ENCODE measurements at places on chromosomes 12 and 14.

GRCh38 chr14:59252772-59253500 lies 64.5 kb downstream of the DAAM1 start:
- DNase-seq = no peak

- no peak for DNase-seq
These were observed 3.5 kb downstream of the STXBP6 start for GRCh38 chr14:25046301-25046943.

- no peak for DNase-seq
These were observed 5.5 kb upstream of the HDAC7 start for GRCh38 chr12:47825173-47825639.

DNA sequence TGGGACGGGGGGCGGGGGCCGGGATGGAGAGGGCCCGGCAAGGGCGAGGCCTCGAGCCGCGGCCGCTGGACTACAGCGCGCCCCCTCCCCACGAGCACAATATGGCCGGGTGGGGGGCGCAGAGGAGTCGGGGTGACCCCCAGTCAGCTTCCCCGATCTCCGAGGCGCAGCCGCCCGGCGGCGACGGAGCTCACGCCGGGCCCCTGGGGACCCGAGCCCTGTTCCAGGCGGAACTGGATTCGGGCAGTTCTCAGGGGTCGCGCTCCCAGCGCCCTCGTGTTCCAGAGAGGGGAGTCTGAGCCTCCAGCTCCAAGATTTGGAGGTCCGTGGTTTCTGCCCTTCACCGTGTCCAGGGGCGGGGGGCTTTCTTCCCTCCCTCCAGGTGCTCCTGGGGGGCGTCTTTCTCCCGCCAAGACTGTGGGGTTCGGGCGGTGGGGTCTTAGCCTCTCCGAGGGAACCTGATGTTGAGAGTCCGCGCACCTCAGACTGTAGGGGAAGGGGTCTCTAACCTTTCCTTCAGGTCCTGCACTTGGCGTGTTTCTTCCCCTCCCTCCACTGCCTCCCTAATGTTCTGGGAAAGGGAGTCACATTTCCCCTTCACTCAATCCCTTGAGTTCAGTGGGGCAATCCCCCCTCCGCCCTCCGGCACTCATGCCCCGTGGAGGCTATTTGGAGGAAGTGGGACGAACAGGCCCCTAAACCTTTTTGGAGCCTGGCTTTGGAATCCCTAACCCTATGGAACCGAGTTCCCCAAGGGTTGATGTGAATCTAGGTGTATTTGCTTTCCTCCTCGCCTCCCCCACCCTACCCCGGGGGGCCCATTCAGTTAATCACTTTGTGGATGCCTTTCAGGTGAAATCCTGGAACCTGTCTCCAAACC lies 584 bp downstream of the ACVR1B start:
- no peak for DNase-seq

GRCh38 chr12:4388662-4389061 lies 9.2 kb upstream of the FGF23 start:
- no peak for DNase-seq

- DNase-seq = no peak
These were observed 47.9 kb upstream of the PLEKHG7 start for GRCh38 chr12:92654929-92655328.

DNA sequence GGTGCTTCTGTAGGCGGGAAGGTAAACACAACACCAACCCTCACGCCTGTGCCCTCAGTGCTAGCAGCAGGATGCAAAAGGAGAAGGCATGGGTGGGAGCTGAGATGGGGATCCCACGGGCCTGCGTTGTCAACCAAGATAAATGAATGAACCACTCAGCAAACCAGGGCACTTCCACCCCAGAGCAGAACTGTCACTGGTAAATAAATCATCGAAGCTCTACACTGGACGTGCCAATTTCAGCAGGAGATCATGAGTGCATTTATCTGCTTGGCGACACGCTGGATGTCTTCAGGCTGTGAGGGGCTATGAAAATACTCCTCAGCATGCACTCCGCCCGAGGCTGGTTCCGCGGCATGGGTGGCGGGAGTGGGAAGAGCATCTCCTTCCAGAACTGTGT lies 33.2 kb downstream of the HSPB8 start:
- no peak for DNase-seq

- DNase-seq = no peak
These were observed 845.7 kb upstream of the USP15 start for GRCh38 chr12:61414470-61414869.

GRCh38 chr12:2616763-2617162 lies 178.0 kb upstream of the FKBP4 start:
- DNase-seq = no peak

- no peak for DNase-seq
These were observed 413.2 kb downstream of the SOX5 start for GRCh38 chr12:23536293-23536692.

DNA sequence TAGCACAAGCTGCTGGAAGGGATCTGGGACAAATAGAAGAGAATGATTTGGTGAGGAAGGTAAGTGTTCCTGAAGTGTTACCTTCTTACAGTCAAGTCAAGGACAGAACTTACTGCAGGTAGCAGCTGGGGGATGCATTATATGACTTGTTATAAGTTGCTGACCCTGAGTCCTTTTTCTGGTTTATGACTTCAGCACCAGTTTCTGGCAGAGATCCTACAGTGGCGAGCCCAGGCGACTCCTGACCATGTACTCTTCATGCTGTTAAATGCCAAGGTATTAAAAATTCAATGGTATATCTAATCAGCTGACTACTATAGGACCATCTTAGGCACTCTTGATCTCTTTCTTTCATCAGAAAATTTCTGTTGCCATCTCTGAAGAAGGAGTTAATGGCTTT lies 45.1 kb upstream of the ATF1 start:
- no peak for DNase-seq

- no peak for DNase-seq
These were observed 935 bp upstream of the ADSS1 start for GRCh38 chr14:104722938-104723650.

- no peak for DNase-seq
These were observed 5.8 kb upstream of the FRS2 start for GRCh38 chr12:69464428-69464827.

- DNase-seq = no peak
These were observed 95.8 kb downstream of the SLC15A4 start for GRCh38 chr12:128727999-128728398.

DNA sequence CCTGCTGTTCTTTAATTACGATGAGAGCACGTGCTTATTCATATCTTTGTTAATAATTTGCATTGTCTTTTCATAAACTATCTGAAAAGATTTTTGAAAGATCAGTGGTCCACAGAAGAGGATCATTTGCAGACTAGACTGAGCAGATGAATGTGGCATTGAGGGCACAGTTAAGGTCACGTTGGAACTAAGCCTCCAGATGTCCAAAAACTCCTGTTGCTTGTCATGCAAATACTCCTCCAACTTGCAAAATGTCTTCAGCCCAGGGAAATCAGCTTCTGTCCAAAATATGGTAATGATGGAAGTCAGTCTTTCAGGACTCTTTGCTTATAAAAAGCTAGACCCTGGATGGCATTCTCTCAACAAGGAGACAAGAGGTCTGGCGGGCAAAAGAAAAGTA lies 201.6 kb upstream of the TMEM260 start:
- DNase-seq = no peak

DNA sequence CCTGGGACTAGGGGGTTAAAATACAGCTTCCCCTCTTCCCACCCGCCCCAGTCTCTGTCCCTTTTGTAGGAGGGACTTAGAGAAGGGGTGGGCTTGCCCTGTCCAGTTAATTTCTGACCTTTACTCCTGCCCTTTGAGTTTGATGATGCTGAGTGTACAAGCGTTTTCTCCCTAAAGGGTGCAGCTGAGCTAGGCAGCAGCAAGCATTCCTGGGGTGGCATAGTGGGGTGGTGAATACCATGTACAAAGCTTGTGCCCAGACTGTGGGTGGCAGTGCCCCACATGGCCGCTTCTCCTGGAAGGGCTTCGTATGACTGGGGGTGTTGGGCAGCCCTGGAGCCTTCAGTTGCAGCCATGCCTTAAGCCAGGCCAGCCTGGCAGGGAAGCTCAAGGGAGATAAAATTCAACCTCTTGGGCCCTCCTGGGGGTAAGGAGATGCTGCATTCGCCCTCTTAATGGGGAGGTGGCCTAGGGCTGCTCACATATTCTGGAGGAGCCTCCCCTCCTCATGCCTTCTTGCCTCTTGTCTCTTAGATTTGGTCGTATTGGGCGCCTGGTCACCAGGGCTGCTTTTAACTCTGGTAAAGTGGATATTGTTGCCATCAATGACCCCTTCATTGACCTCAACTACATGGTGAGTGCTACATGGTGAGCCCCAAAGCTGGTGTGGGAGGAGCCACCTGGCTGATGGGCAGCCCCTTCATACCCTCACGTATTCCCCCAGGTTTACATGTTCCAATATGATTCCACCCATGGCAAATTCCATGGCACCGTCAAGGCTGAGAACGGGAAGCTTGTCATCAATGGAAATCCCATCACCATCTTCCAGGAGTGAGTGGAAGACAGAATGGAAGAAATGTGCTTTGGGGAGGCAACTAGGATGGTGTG lies 1.9 kb downstream of the GAPDH start:
- DNase-seq = no peak

- no peak for DNase-seq
These were observed 93.7 kb upstream of the PTPRR start for GRCh38 chr12:71014180-71014785.

DNA sequence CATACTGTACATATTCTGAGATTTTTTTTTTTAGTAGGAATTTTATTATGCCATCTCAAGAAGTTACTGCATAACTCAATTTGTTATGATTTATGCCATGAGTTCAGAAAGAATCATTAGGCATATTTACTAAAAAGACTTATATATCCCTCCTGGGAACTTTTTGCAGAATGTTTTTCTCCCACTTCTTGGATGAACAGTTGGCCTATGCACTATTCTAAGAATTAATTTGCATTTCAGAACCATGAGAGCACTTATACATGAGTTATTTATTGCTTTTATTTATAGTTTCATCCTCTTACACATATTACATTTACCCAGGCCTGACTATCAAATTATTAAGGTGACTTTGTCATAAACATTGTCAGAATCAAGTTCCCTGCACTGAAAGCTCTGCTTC lies 6.3 kb upstream of the LRIG3 start:
- DNase-seq = no peak

GRCh38 chr12:127942981-127943380 lies 324.0 kb upstream of the TMEM132C start:
- no peak for DNase-seq

DNA sequence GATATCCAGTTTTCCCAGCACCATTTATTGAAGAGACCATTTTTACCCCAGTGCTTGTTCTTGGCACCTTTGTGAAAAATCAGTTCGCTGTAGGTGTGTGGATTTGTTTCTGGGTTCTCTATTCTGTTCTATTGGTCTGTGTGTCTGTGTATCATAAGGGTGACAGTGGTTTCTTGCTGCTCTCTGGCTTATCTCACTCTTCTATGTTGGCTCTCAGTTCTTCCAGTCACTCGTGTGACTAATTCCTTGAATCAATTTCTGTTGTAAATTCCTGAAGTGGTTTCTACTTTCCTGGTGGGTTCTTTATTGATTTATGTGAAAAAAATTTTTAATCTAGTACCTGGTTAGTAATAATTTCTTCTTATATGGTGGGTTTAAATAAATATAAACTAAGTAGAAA lies 58.3 kb downstream of the OTOGL start:
- DNase-seq = no peak

DNA sequence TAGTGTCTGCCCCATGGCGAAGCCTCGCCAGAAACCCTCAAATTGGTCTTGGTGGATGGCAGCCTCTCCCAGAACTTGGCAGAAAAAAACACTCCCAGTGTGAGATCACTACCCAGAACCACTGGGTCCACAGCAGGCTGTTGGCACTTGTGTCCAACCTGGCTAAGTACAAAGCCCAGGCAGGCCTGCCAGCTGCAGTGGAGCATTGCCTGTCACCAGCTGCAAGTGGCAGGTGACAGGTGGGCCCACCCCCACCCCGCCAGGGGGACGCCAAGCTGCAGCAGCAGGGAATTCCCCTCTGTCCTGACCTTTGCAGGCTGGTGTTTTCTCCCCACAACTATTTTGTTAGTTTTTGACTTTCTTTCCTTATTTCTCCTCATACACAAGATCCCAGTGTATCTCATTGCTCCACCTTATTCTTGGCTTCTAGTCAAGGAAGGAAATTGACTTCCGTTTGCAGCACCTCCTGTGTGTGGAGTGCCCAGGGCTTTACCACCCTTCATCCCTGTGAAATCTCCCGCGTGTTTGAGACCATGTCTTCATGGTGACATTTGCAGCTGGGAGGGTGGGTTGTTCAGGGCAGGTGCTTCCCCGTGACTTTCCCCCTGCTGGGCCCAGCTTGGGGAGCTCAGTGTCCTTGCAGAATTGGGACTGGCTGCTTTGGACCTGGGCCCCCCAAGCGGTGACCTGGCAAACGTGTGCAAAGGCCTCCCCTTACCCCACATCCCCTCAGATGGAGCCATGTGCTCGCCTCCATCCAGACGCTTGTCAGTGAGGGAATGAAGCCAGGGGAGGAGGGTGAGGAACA lies 73.8 kb upstream of the RIN3 start:
- no peak for DNase-seq

DNA sequence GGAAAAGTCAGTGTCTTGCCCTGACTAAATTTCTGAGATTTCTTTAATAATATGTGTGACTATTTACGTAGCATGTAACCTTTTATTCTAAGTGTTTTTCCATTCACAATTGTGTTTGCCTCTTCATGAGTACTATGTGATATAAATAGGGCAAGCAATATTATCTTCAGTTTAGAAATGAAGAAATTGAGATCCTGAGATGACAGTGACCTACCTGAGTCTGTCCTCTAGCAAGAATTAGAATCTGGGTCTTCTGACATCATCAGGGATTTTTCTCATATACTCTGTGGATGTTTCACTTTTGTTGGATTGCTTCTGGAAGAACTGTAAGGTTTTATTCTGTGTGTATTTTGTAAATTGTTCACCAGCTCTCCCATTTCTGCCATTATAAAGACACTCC lies 35.0 kb downstream of the TMTC2 start:
- DNase-seq = no peak

GRCh38 chr14:102086709-102086971 lies 204 bp downstream of the HSP90AA1 start:
- DNase-seq = no peak

DNA sequence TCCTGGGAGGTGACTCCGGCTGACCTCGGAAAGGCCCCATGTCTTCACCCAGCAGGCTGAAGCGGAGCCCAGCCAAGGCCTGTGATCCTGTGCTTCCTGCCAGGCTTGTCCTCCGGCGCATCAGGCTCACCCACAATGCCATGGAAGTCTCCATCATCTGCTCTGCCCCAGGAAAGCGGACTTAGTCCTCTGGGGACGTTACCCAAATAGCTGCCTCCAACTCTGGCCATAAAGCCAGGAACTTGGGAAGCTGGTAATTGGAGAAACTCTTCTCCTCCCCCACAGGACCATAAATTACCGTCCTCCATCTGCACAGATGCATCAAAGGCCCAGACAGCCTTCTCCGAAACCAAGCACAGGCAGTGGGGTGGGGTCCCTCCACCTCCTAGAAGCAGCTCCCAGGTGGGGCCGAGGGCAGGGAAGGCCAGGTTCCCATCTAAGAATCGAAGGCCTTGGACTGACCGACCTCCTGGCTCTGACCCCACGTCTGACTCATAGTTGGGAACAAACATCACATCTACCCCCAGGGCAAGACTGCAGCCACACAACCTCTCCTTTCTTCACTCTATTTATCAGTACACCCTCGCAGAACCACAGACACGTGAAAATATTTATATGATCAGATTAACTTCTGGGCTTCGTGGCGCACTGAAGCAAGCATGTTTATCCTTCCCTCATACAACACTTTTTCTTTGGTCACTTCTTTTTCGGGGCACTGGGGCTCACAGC lies 56.4 kb downstream of the PITPNM2 start:
- DNase-seq = no peak

- DNase-seq = no peak
These were observed 96.2 kb upstream of the HSPB8 start for GRCh38 chr12:119082496-119082895.

GRCh38 chr12:8453021-8453513 lies 2.7 kb upstream of the CLEC6A start:
- DNase-seq = no peak

Measured in stimulated activated CD8-positive, alpha-beta memory T cell treated with anti-CD3 and anti-CD28 coated beads, Interleukin-15, amount 100 ng/mL, for 48 hours (primary cell).